Stimulated activated naive CD8-positive, alpha-beta T cell treated with anti-CD3 and anti-CD28 coated beads, Interleukin-15, amount 100 ng/mL, for 72 hours (primary cell): ENCODE measurements at places on chromosomes 5 and 9.

GRCh38 chr5:109313127-109313526 lies 96.6 kb downstream of the PJA2 start:
- DNase-seq, result no peak

- DNase-seq, result peak; percentile 57
These were observed at the start of gene PCDHGA11 for GRCh38 chr5:141420855-141421488. PCDHGA11 (plus strand) TSS chr5:141421051; CDS start chr5:141421228, 177 bp downstream.

- DNase-seq, result no peak
These were observed 87.1 kb downstream of the AMBP start for GRCh38 chr9:113990975-113991471.

DNA sequence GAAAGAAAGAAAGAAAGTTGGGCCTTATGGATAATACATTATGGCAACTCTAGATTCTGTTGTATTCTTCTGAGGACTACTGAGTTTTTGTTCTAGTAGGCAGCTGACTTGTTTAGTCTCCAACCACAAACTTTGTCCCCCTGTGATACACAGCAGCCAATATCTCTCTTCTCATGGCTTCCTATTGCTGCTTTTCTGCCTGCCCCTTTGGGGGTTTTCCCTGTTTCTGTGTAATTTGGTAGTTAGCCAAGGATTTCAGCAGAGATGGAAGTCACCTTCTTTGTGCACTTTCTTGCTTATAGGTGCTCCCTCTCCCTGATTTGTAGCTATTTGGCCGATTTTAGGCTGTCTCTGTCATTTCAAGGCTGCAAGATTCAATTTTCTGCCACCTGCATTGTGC lies 109.6 kb downstream of the FGF1 start:
- DNase-seq, result no peak

GRCh38 chr9:130040984-130041647 lies 1.9 kb downstream of the FNBP1 start:
- no peak for DNase-seq

- DNase-seq, result no peak
These were observed 151.4 kb downstream of the AUH start for GRCh38 chr9:91210318-91210717.

DNA sequence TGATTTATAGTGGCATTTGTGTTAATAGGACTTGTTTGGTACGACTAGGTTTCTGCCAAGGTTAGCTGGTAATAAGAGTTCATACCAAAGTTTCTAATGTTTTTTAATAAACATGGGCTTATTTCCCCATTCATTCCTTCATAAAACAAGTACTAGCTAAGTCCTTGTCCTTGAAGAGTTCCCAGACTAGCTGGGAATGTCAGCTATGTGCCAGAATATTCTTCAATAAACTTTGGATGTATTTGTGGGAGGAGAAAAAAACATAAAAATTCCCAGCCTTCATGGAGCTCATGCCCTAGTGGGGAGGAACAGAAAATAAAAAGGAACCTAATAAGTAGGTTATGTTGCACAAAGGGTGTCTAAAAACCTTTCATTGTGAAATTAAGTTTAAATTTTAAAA lies 176.9 kb downstream of the DENND1A start:
- no peak for DNase-seq

GRCh38 chr5:38548064-38548759 lies 8.2 kb downstream of the LIFR start:
- DNase-seq, result no peak

- no peak for DNase-seq
These were observed 31.2 kb downstream of the NLN start for GRCh38 chr5:65753189-65753588.

- DNase-seq, result no peak
These were observed 31.9 kb upstream of the ENTREP1 start for GRCh38 chr9:69293156-69293555.
